ENCODE measurements at places on chromosomes 13 and 19. TPM values are rescaled to one million over a fixed set of nuclear protein-coding genes. Genes with fewer than 3 reads are reported as not detected.

MISP3 gene
- 34.2 TPM for total RNA-seq

IGSF23 gene
- not detected for total RNA-seq

RASAL3 gene
- 4.0 TPM for total RNA-seq

GRCh38 chr19:4639531-4640246 is 373 bp downstream of the TNFAIP8L1 start:
- peak; percentile 71 for DNase-seq

DNA sequence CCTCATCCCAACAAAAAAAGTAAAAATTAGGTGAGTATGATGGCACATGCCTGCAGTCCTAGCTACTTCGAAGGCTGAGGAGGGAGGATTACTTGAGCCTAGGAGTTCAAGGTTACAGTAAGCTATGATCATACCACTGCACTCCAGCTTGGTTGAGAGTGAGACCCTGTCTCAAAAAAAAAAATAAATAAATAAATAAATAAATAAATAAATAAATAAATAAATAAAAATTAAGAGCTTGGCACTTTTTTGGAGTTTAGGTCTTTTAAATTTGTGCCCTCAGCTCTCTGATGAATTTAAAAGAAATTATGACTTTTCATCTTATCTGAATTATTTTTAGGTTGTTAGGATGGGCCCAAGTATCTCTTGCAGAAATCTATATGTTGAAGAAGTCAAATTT is 8.9 kb downstream of the ZNF420 start:
- DNase-seq: no peak

DNA sequence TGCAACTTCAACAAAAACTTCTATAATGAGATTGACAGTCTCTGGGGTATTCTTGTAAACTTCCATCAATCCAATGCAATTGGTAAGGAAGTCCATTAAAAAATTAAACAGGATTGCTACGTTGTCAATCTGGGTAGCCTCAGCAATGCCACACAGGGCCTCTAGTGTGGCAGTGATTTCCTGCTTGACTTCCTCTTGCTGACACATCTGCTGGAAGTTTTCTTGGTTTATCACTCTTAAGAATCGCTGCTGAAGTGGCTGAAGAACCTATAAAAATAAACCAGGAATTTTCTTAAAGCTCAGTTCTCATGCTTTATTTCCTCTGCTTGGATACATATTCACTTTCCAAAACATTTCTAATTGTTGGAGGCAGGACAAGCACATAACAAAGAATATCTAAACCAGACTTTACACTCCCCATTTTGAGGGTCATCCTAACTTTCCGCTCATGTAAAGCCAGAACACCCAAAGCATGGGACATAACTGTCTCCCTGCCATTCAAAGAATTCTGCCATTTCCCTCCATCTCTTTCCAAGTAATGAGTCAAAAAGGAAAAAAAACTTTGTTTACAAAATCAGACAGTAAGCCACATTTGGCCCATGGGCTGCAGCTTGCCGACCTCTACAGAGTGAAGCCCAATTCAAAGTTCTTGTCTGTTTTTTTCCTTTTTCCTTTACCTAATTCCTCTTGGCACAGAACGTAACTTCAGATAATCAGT is 23.2 kb upstream of the EEF1AKMT1 start:
- no peak for DNase-seq

- DNase-seq: no peak
These were observed 97.2 kb upstream of the MAB21L1 start for GRCh38 chr13:35573639-35574038.

- no peak for DNase-seq
These were observed 35.3 kb downstream of the DACH1 start for GRCh38 chr13:71831716-71832115.

DNA sequence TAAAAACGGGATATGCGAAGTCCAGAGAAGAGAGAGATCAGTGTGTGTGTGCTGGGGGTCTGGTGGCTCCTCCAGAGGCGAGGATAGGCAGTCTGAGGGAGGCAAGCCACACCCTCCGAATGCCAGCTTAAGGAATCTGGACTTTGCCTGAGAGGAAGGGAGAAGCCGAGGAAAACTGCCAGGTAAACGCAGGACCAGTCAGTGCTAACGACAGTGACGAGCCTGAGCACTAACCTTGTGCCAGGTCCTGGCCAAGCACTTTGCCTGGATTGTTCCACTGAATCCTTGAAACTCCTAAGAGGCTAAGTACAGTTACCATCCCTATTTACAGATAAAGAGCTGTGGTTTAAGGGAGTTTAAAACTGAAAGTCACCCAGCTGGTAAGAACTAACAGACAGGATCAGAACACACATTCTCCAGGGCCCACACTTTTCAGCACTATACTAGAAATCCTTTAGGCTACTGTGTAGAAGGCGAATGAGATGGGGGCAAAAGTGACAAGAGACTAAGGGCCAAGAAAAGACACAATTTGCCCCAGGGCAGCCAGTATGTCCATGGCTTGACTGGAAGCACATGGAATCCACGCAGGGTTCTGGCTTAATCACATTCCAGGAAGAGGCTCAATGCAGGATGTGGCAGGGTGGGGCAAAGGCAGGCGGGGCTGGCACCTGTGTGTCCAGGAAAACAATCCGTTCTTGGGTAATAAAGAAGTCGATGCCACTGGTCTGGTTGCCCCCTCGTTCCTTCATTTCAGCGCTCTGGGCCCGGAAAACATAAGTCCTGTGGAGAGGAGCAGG is 15.1 kb downstream of the SMG9 start:
- peak; percentile 90 for DNase-seq

DNA sequence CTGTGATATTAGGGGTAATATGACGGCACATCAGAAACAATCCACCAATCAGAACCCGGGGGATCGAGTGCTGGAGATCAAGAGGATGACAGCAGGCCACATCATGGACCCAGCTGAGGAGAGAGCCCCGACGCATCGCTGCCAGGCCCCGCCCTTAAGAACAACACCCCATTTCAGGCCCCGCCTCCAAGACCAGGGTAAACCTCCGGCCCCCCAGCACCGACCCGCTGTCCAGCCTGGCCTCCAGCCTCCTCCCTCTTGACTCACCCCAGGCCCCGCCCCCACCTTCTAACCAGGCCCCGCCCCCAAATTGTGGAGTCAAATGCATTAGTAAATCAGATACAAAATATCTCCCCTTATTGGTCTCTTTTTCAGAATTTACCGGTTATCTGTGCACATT is 4.7 kb upstream of the ZNF611 start:
- no peak for DNase-seq

DNA sequence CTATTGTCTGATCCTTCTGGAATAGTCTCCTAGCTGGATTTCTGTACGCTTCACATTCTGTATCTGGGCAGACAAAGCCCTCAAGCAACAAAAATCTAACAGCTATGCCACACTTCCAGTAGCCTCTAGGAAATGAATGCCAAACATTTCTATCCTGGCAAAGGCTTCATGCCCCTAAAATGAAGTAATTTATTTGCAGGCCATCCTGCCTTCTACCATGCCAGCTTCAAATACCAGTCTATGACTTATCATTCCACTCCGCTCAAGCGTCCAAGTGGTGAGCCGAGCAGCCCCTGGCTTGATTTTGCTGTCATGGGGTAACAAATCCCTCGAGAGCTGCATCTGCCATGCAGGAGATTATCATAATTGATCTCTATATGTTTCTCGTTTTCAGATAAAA is 86.9 kb downstream of the LHFPL6 start:
- DNase-seq: no peak

DNA sequence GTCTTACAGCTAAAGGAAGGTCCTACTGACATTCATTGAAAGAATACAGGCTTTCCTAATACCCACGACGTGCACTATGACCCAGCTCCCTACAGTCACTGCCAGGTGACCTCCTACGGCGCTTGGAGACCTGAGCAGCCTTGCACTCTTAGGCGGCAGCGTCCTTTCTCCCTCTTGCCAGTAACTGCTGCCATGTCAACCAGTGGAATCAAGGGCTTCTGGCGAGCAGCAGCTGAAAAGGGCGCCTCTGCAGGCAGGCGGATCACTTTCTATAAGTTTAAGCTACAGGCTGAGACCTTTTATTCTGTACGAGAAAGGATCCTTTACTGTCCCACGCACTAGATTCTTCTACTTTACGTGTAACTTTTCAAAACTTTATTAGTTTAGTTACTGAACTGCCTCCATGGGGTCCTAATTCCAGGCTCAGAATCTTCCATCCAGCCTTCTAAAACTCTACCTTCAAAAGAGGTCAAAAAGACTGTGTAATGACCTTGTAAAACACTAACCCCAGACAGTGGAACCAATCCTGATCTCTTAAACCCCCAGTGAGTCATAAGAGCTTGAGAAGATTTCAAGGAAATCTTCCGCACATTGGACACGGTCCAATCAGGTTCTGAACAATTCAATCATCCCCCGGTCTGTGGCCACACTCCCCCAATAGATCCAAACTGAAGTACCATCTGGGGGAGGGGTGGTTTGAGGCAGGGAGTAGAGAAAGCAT is 1.9 kb downstream of the KCTD12 start:
- DNase-seq: peak; percentile 67

GRCh38 chr19:33394006-33394722 is 20.7 kb downstream of the CEBPG start:
- DNase-seq: peak; percentile 45

Measured in mucosa of descending colon (tissue), 3 donors.